H9 (cell line): ENCODE measurements at places on chromosomes 5 and 9. TPM values are rescaled to one million over a fixed set of nuclear protein-coding genes. Genes with fewer than 3 reads are reported as not detected.

GLRX gene
- 13.7 and 13.8 TPM in 2 replicates for total RNA-seq

PCDHGB7 gene
- 6.8 and 7.7 TPM in 2 replicates for total RNA-seq

DNA sequence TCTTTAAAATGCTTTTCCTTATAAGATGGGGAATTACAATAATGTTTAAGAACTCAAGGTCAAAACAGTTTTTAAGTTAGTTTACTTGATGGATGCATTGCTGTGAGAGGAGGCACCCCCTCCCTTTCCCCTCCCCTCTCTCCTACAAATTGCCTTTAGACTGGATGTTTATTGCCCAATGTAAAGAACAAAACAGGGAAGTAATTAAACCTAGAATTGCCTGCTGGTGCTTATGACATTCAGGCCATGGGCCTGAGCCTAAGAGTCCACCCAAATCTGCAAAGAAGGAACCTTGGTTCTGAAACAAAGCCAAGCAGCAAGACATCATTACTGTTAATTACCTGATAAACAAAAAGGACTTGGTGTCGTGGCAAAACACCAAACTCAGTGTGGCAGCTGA is 630.3 kb downstream of the ISL1 start:
- no peak for DNase-seq

GRCh38 chr5:109931049-109931780 is 241.5 kb downstream of the MAN2A1 start:
- no peak for DNase-seq

GRCh38 chr9:90307891-90308290 is 334.7 kb downstream of the DIRAS2 start:
- no peak for DNase-seq

- no peak for DNase-seq
These were observed 86.9 kb upstream of the TMEM161B start for GRCh38 chr5:88355490-88356050.

- DNase-seq: no peak
These were observed 6.8 kb upstream of the ANKRD33B start for GRCh38 chr5:10556893-10557746.

PTGS1 gene
- total RNA-seq: 1.0 and 1.3 TPM in 2 replicates

IFNA13 gene
- total RNA-seq: not detected in 2 replicates

SNCB gene
- total RNA-seq: 3.5 and 4.2 TPM in 2 replicates

- DNase-seq: peak; percentile 88
These were observed 302.4 kb upstream of the PANK3 start for GRCh38 chr5:168881427-168882149.

- no peak for DNase-seq
These were observed 19.6 kb upstream of the INSL6 start for GRCh38 chr9:5205071-5205470.

LCN9 gene
- total RNA-seq: 0.52 and 0.72 TPM in 2 replicates

- no peak for DNase-seq
These were observed 3.8 kb upstream of the STPG3 start for GRCh38 chr9:137247135-137247915.

NIPAL4 gene
- total RNA-seq: not detected in 2 replicates

- no peak for DNase-seq
These were observed 147.3 kb downstream of the FAM114A2 start for GRCh38 chr5:153891394-153891793.

FBLL1 gene
- 3.6 and 4.8 TPM in 2 replicates for total RNA-seq

- DNase-seq: no peak
These were observed 43.9 kb downstream of the SHLD3 start for GRCh38 chr5:65668696-65669095.

GRCh38 chr5:37598733-37599132 is 219.6 kb downstream of the WDR70 start:
- no peak for DNase-seq

- peak; percentile 92 for DNase-seq
These were observed 30.4 kb downstream of the PRDM6 start for GRCh38 chr5:123119334-123119986.

GRCh38 chr5:165201369-165201768 is 1696.0 kb downstream of the MAT2B start:
- no peak for DNase-seq

- no peak for DNase-seq
These were observed 655.3 kb downstream of the LRRC70 start for GRCh38 chr5:63233911-63234310.

ARSI gene
- total RNA-seq: 1.3 and 1.7 TPM in 2 replicates

CDC20B gene
- total RNA-seq: 0.18 and 0.26 TPM in 2 replicates
